ENCODE measurements at places on chromosomes 16 and 17.

- no peak for DNase-seq
These were observed 17.8 kb upstream of the RAPGEFL1 start for GRCh38 chr17:40159456-40159855.

GRCh38 chr17:4005296-4006164, 41.3 kb upstream of the ATP2A3 start:
- no peak for DNase-seq

DNA sequence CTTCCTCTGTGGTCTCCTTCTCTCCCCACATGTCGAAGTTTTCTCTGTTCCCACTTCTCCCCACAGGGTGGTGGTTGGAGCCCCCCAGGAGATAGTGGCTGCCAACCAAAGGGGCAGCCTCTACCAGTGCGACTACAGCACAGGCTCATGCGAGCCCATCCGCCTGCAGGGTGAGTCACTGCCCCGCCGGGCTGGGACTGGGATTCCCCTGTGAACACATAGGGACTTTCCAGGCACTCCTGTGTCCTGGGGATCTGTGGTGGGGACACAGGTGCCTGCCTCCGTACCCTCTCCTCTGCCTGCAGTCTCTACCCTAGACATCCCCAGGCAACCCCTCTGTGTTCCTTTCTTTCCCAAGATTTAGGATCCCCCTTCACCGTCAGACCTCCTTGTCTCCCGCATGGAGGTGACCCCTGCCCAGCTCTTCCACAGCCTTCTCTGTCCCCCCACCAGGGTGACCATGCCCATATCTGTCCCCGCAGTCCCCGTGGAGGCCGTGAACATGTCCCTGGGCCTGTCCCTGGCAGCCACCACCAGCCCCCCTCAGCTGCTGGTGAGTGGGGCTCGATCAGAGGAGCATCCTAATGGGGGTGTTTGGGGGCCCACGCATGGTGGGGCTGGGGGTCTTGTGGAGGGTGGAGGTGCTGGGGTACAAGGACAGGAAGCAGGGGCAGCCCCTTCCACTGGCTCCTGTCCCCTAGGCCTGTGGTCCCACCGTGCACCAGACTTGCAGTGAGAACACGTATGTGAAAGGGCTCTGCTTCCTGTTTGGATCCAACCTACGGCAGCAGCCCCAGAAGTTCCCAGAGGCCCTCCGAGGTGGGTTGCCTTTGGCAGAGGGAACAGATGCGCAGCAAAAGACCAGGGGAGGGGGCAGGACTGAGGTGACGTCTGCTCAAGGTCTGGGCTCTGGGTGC, 5.8 kb downstream of the ITGAM start:
- DNase-seq = peak; percentile 9

DNA sequence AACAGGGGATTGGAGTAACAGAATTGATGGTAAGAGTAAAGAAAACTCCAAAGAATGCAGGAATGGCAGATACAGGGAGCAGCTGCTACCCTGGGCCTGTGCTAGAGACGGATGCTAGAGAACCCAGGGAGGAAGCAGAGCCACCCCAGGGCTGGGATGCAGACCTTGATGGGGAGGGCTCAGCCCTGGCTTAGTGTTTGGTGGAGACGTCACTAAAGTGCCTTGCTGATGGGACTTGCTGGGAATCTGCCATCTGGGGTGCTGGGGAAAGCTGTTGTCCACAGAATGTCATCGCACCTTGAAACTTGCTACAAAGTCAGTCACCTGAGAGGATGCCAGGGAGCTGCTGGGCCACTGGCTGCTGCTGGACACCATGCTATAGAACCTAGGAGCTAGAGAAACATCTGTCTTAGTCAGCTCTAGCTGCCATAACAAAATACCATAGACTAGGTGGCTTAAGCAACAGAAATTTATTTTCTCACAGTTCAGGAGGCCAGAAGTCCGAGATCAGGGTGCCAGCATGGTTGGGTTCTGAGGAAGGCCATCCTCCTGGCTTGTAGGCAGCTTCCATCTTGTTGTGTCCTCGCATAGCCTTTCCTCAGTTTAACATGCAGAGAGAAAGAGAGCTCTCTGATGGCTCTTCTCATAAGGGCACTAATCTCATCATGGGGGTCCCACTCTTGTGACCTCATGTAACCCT, 15.3 kb downstream of the MT1X start:
- DNase-seq = no peak

GRCh38 chr16:48833461-48833860, 223.5 kb upstream of the N4BP1 start:
- no peak for DNase-seq

GRCh38 chr16:83813823-83814658, 6.3 kb downstream of the HSBP1 start:
- peak; percentile 78 for DNase-seq

DNA sequence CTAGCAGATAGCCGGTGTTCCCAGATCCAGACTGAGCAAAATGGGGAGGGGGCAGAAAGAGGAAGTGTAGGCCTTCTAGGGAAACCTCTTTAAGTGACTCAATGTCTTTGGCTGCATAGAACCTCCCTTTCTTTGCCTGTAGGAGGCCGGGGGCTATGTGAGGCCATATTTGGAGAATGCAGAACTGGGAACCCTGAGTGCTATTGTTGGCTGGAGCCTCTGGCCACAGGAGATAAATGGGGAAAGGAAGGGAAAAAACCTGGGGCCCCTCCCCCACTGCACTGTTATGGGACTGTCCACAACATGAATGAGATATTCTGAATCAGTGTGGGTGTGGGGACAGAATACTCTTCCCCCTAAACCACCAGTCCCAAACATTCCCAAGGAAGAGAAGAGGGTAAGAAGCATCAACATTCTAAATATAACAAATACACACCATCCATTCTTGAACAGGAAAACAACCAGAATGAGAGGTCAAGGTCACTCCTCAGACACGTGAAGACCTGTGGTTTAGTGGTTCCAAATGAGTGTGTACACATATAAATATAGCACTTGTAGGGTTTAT, 2.4 kb downstream of the VPS25 start:
- no peak for DNase-seq

All from tongue (tissue), 3 donors.